ENCODE measurements at places on chromosomes 5 and 9. TPM values are rescaled to one million over a fixed set of nuclear protein-coding genes. Genes with fewer than 3 reads are reported as not detected.

NR6A1 gene
- 3.2 TPM for total RNA-seq

KCNV2 gene
- 134 TPM for total RNA-seq

NOXA1 gene
- 4.2 TPM for total RNA-seq

SPARC gene
- total RNA-seq, result 2,277 TPM

SPINK6 gene
- total RNA-seq, result not detected

Data from camera-type eye (tissue), 1 donor.